ENCODE measurements at places on chromosomes 16 and 17.

GRCh38 chr16:52827456-52827855 lies 225.2 kb downstream of the CHD9NB start:
- peak; percentile 10 for DNase-seq

GRCh38 chr16:30740364-30741251 lies 7.6 kb upstream of the PHKG2 start:
- DNase-seq, result peak; percentile 90

DNA sequence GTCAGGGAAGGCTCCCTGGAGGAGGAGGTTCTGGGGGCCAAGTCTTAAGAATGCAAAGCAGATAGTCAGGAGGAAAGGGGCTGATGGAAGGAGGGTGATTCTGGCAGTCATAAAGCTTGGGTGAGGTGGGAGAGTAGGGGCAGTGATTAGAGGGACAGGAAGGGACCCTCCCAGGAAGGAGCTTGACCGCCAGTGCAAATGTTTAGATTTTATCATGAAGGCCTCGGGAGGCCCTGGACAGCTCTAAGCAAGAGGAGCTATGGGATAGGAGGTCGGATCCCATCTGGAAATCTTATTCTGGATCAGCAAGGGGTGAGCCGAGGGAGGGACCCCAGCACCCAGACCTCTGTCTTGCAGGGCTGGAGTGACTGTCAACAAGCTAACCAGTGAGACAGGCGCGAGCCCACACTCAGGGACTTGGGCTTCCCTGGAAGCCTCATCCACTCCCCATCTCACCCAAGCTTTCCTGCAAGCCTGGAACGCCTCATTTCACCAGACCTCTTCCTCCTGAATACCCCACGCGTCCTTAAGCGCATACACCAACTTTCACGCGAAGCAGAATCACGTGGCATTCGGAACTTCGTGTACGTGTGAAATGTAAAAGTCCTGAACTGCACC lies 52.0 kb upstream of the CBX4 start:
- no peak for DNase-seq

GRCh38 chr17:17180141-17180603 lies 26.0 kb downstream of the PLD6 start:
- DNase-seq, result no peak

DNA sequence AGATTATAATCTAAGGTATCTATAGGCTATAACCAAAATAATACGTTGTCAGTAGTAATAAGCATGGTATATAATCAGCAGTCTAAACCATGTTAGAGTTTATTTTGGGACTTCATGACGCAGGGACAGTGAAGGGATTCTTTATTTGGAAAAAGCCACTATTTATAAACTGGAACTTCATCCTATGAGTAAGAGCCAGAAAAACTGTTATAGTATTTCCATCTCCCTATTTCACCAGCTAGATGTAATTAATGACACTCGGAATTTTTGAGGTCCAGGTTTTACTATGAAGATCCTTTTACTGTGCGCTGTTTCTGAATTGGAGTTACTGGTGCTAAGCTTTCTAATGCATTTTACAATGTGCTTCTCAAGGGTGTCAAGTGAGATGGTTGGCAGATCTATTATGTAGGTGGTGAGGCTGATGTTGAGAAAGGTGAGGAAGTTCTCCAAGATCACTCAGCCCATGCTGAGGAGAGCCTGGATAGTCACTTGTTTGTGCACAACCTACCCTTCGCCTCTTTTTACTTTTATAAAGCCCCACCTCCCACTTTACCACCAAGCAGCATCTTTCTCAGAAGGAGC lies 149.3 kb downstream of the MSI2 start:
- no peak for DNase-seq

DNA sequence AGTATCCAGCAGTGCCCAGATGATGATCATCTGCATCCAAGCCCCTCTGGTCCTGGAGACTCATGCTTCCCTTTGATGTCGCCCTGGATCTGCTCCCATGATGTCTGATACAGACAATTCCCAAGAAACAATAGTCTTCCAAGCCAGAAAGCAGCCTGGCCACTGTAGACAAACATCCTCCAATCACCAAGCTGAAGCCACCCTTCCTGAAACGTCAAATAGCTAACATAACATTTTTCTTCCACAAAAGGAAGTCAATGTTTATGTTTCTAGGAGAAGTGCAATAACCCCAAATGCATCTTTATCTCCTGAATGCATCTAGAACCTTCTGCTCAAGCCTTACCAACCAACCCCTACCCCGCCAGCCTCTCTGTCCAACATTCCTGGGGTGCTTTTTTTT lies 1.2 kb upstream of the DPEP2 start:
- no peak for DNase-seq

All from HT1080 (cell line).